ENCODE measurements at places on chromosomes 7 and 10.

- no peak for DNase-seq
Measured at GRCh38 chr7:66033471-66034385, 41.9 kb upstream of the ASL start.

GRCh38 chr7:99030951-99031350 is 113.0 kb downstream of the SMURF1 start:
- no peak for DNase-seq

GRCh38 chr7:123961771-123962170 is 36.7 kb downstream of the SPAM1 start:
- DNase-seq = no peak

GRCh38 chr10:124683814-124684213 is 60.4 kb downstream of the FAM53B start:
- no peak for DNase-seq

DNA sequence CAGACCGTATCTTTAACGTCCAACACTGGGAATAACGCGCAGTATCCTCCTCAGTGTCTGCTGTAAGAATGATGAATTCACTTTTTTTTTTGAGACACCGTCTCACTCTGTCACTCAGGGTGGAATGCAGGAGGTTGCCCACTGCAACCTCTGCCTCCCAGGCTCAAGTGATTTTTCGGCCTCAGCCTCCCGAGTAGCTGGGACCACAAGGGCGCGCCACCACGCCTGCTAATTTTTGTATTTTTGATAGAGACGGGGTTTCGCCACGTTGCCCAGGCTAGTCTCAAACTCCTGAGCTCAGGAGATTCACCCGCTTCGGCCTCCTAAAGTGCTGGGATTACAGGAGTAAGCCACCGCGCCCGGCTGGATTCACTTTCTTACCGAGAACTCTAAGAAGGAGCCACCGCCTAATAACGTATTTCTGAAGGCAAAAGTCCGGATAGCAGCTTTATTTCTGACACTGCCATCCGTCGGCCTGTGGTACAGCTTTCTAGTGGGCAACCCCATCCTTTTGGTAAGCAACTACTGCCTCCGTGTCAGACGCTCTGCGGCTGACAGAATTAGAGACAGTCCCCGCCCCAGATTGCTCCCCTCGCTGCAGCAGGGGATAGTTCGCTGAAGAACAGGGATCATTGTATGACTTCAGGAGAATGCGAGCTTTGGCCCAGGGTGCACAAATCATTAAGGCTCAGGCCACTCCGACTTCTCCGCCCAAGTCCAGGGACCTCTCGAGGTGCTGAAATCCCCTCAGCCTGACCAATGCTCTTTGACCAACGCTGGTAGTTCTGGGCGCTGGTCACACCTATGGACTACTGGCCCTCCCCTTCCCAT is 662 bp downstream of the POLR3A start:
- DNase-seq = no peak

DNA sequence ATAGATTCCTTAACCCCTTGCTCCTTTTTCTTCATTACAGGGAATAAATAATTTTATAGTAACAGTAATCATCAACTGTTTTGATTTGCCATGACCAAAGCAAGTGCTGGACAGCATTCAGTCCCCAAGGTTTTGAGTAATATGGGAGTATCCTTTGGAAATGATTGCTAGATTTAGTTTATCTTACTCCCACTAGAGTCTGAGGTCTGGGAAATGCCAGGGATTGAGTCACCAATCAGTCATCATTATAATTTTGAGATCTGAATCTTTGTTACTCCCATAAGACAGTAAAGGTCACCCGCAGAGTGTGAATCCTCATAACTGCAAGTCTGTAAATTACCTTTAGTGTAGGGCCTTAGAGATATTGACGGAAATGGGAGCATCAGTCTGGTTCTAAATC is 133.7 kb upstream of the SEMA3E start:
- DNase-seq = no peak

- DNase-seq = no peak
Measured at GRCh38 chr7:111172564-111173257, 81.8 kb downstream of the LRRN3 start.

DNA sequence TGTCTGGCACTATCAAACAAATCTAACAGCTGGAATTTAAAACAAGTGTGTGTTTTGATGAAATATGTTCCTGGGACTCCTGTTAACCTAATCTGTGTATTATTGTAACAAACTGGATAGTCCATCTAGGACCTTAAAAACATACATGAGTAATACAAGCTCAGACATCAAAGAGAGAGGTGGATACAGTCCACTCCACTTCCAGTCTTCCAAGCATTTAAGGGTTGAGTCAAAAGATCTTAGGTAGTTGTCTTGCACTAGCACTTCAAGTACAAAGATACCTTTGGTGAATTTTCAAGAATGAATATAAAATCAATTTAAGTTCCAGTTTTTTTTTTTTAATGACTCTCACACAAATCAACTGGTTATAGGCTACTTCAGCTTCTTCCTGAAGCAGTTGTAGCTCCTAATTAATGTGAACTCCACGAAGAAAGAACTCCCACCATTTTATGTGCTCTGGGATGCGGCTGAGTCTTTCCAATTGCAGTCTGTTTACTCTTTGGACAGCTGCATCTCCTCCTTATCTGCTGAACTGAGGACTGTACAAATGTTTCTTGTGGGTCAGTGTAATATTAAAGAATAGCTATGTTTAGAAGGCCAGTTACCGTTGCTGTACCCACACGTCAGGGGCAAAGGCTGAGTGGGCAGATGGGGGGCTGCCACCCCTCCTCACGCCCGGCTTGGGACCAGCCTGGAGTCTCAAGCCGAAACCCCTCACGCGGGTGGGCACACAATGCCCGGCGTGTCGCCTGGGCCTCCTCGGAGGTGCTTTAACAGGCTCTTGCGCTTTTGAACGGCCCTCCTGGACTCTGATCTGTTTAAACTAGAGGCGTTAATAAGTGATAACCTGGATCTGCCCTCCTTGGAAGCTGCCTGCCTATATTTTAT is 2.9 kb upstream of the IGF2BP3 start:
- no peak for DNase-seq

DNA sequence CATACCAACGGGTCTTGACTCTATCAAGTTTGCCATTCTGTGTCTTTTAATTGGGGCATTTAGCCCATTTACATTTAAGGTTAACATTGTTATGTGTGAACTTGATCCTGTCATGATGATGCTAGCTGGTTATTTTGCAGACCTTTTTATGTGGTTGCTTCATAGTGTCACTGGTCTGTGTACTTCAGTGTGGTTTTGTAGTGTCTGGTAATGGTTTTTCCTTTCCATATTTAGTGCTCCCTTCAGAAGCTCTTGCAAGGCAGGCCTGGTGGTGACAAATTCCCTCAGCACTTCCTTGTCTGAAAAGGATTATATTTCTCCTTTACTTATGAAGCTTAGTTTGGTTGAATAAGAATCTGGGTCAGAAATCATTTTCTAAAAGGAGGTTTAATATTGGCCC is 135.1 kb upstream of the LANCL2 start:
- no peak for DNase-seq

- DNase-seq = no peak
Measured at GRCh38 chr10:95542761-95543160, 18.4 kb downstream of the SORBS1 start.

GRCh38 chr10:119872610-119872859 is at the start of gene MCMBP:
Gene MCMBP (minus strand): TSS chr10:119872843. CDS start chr10:119872584, 259 bp downstream.
- DNase-seq = no peak

DNA sequence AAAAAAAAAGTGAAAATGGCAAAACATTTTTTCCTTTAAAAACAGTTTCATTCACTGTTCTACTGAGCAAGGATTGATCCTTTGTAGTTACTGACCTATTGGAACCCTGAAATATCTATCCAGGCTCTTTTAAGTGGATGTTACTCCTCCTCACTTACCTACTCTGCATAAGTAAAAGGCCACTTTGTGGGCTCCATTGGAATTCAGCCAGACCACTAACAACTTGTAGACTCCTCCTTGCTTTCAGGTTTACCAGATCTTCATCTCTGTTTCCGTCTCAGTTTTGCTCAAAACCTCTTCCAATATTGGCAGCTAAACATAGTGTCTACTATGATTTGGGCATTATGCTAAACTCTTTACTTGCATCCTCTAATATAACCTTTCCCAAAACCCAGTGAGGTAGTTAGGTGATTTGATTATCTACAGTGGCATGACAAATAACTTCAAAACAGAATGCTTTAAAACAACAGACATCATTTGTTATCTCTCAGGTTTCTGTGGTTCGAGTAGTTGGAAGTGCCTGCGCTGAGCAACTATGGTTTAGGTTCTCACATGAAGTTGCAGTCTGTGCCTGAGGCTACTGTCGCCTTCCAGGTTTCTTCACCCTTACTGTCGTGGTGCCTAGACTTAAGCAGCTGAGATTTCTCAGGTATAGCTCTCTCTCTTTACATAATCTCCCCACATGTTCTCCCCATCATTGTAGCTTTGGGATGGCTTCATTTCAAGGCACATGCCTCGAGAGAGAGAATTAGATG is 698.2 kb downstream of the REEP3 start:
- DNase-seq = no peak

DNA sequence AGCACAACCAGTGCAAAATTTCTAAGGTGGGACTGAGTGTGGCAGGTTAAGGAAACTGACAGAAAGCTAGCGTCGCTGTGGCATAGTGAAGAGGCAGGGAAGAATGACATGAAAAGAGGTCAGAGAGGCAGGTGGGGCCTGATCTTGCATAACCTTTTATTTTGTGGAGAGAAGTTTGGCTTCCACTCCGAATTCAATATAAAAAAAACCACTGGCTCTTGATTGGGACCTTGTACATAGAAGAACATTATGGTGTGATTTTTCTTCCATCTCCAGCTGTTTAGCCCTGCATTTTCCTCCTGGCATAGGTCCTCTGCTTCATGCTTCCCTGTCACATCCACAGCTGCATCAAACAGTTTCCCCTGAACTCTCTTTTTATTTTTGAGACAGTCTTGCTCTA is 170.5 kb upstream of the MEOX2 start:
- DNase-seq = no peak

DNA sequence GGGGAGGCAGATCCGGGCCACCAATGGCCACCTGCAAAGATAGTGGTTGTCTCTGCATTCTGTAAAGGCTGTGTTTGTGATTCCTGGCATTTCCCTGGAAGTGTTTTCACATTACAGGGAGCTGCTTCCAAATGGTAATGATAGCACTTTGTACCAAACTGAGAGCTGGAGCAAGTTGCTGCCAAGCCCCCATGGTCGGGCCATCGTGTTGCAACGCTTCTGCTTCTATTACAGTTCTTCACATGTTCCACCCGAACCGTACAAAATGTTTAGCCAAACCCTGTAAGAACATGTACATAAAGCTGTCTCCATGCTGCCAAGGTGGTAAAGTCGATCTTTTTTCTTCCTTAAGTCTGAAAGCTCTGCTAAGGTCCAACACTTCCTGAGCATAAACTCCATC is 397.7 kb upstream of the NFE2L3 start:
- no peak for DNase-seq

DNA sequence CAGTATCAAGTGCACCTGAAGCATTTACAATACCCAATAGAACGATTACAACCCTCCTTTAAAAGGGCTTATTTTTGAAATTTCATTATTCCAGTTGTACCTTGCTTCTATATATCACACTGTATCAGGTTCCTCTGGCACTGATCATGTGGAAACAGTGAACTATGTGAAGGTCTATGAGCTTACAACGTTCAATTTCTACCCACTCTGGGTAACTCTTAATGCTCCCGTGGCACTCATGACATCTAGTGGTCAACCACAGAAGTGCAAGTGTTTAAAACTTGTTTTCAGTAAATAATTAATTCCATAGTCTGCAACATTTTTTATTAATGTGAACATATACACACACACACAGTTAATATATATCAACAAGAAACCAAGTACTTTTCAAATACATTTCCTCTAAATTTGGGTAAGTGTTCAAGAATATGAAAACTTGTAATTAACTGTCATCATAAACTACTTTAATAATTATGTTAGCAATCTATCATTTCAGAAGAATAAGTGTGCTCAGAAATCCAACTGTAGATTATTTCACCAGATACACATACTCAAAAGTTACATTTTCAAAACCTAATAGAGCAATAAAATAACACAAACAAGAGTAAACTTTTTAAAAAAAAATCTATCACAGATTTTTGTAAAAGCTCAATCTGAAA is 61.0 kb downstream of the MPP7 start:
- peak; percentile 27 for DNase-seq

- DNase-seq = no peak
Measured at GRCh38 chr10:91596825-91597196, 36.1 kb downstream of the PPP1R3C start.

DNA sequence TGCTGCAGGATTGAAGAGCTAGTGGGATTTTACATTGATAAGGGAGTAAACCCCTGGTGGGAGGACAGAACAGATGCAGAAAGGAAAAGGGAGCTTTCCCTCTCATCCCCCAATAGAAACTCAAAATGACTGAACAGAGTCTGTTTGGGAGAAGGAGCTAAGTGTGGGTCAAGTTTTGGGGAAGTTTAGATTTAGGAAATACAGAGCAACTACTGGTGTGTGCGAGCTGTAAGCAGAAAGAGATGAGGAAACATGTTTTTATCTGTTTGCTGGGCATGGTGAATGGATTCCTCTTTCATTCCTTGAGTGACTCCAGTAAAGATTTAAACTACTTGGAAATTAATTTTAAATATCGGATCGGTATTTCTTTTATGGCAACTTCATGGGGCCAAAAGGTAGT is 132.7 kb downstream of the AOAH start:
- DNase-seq = no peak

- no peak for DNase-seq
Measured at GRCh38 chr10:110805292-110805691, 66.4 kb upstream of the PDCD4 start.

- DNase-seq = no peak
Measured at GRCh38 chr7:151984612-151985011, 28.4 kb downstream of the GALNTL5 start.

DNA sequence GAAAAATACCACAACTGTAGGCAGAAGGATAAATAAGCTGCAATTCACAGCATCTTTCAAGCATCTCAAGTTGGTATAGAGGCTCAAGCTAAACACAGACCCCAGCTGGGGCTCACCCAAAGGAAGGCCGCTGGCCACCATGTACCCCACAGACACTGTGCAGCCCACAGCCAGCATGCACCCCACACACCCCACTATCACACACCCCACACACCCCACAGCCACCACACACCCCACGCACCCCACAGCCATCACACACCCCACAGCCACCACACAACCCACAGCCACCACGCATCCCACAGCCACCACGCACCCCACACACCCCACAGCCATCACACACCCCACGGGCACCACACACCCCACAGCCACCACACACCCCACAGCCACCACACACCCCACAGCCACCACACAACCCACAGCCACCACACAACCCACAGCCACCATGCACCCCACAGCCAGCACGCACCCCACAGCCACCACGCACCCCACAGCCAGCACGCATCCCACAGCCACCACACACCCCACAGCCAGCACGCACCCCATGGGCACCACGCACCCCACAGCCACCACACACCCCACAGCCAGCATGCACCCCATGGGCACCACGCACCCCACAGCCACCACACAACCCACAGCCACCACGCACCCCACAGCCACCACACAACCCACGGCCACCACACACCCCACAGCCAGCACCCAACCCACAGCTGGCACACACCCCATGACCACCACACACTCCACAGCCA is 214.7 kb downstream of the DNAJB6 start:
- DNase-seq = no peak
